Stimulated activated CD4-positive, alpha-beta T cell treated with anti-CD3 and anti-CD28 coated beads, Interleukin-1b, Interleukin-23, amount 100 ng/mL, for 48 hours (primary cell): ENCODE measurements at places on chromosomes 4 and X.

- no peak for DNase-seq
Measured at GRCh38 chrX:95889279-95889678, 795.4 kb upstream of the DIAPH2 start.

DNA sequence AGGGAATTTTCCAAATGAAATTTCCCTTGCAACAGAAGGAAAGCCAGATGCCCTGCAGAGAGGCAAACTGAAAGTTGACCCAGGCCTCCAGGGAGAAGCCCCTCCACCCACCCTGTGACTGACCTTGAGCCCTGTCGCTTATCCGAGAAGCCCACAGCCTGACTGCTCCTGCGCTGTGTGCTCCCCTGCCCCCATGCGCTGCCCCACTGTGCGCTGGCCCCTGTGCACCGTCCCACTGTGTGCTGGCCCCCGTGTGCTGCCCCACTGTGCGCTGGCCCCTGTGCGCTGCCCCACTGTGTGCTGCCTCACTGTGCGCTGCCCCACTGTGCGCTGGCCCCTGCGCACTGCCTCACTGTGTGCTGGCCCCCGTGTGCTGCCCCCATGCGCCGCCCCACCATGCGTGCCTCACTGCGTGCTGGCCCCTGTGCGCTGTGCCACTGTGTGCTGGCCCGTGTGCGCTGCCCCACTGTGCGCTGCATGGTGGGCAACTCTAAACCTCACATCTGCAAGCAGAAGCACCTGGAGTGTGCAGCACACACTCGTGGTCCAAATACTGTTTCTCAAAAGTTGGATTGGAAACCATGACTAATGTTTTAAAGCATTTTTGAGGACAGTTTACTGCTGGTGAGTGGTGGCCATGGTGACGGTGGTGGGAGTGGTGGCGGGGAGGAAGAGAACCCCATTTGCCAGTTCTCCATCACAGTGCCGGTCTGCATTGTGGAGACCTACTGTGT lies 8.3 kb upstream of the GRPEL1 start:
- no peak for DNase-seq

DNA sequence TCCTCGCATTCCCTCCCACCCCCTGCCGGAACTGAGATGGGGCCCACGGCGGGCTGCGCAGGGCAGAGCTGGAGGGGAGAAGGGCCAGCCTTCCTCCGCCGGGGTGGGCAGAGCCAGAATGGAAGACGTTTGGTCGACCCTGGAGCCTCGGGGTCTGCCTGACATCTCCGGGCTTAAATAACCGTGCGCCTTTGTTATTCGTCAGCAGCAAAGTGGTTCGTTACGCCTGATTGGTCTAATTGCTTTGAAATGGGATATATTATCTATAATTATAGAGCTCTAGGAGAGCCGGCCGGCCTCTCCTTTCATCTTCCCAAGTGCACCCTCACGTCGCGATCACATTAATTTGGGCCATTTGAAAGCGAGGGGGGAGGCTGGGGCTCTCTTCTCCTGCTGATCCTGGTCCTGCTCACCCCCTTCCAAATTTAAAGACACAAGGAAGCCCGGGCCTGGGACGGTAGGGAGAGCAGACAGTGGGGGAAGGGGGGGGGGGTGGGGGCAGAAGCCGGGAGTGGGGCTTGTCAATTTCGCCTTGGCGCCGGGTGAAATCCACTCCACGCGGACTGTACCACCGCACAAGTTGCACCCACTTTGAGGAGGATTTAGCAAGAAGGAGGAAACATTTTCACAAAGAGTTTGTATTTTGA lies 4.7 kb upstream of the MSX1 start:
- no peak for DNase-seq

GRCh38 chr4:48446642-48447041 lies 36.5 kb upstream of the SLC10A4 start:
- no peak for DNase-seq

DNA sequence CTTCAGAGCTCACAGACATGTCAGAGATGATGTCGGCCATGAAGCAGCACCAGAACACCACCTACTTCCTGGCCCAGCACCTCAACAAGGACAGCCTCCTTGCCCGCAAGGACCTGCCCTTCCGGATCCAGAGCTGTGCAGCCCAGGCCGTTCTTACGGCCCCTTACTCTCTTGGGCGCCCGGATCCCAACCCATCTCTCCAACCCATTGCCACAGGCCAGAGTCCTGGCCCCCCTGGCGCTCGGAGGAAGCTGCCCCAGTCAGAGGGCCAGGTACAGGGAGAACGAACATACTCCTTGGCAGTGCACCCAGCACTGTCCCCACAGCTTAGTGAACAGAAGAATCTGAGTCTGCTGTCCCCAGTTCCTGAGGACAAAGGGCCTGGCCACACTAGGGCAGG lies 27.9 kb upstream of the PRPS1 start:
- DNase-seq, result no peak

DNA sequence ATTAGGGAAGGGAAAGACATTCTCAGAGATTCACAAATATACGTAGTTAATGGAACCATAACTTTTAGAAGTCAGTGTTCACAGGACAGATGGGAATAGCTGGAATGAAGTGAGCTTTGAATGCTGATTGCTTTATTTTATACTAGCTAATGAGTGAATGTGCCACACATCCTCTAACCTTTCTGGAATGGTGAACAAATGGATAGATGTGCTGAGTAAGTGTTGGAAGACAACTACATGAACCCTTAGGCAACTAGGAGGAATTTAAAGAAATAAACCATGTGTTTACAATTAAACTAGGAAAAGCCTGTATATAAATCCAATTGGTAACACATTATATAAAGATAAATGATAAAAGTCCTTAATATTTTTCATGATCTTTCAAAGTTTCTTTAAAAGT lies 91.6 kb upstream of the LIMCH1 start:
- no peak for DNase-seq

GRCh38 chr4:184363258-184363657 lies 111.1 kb downstream of the IRF2 start:
- no peak for DNase-seq

GRCh38 chr4:34950926-34951325 lies 1293.4 kb downstream of the ARAP2 start:
- no peak for DNase-seq

DNA sequence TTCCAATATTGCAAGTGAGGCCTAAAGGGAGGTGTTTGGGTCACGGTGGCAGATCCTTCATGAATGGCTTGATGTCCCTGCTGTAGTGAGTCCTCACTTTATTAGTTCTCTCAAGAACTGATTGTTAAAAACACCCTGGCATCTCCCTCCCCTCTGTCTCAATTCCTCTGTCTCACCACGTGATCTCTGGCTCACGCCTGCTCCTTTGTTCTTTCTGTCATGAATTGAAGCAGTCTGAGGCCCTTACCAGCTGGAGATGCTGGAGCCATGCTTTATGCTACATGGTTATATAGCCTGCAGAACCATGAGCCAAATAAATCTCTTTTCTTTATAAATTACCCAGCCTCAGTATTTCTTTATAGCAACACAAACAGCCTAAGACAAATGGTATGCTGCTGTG lies 980.7 kb upstream of the GRIA3 start:
- DNase-seq, result no peak

GRCh38 chrX:3567686-3568085 lies 145.8 kb downstream of the PRKX start:
- DNase-seq, result no peak

GRCh38 chrX:30690330-30690729 lies 37.1 kb downstream of the GK start:
- DNase-seq, result no peak

GRCh38 chr4:1205586-1206298 lies 33.4 kb upstream of the SPON2 start:
- DNase-seq, result no peak

GRCh38 chr4:2484185-2484584 lies 15.3 kb downstream of the RNF4 start:
- DNase-seq, result no peak

DNA sequence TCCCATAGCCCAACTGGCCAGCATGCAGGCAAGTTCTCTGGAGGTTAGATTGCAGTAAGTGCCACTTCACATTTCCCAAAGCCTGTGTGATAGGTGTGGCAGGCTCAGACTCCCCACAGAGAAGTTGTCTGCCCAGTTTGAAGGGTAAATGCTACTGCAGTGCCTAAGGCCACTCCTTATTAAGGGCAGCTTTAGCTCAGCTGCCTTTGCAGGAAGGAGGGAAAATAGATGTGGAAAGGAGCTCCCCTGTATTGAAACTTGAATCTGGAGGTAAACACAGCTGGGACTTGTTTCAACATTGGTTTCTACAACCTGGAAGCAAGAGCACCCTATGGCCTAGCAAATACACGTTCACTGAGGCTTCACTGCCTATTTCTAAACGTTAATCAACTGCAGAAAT lies 22.4 kb downstream of the NEXMIF start:
- DNase-seq, result no peak

- DNase-seq, result no peak
Measured at GRCh38 chr4:2753436-2753835, 2.7 kb downstream of the TNIP2 start.

GRCh38 chr4:188297873-188298272 lies 158.6 kb downstream of the TRIML1 start:
- no peak for DNase-seq

- DNase-seq, result no peak
Measured at GRCh38 chr4:145891958-145892357, 46.7 kb downstream of the ZNF827 start.

GRCh38 chrX:73944563-73944908 lies 359.4 kb upstream of the ZCCHC13 start:
- no peak for DNase-seq

DNA sequence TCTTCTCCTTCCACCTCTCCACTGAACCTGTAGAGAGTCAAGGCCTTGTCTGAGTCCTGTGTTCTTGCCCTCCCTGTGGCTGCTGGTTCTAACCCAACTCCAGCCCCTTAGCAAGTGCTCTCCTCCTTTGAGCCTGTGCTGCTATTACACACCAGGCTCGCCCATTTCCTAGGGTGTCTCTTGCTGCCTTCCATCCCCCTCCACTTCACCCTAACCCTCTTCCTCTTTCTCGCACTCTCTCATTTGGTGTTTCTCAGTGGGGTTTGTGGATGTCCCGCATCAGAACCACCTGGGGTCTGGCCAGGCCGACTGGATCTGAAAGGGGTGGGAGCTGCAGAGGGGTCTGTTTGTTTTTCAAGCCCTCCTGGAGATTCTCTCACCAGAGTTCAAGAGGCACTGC lies 156.7 kb downstream of the SPRY1 start:
- DNase-seq, result no peak

GRCh38 chrX:74419864-74420195 lies 1.5 kb upstream of the SLC16A2 start:
- DNase-seq, result no peak

- no peak for DNase-seq
Measured at GRCh38 chr4:153341575-153342090, 2.9 kb upstream of the MND1 start.

- DNase-seq, result no peak
Measured at GRCh38 chr4:211033-211511, 86.8 kb downstream of the ZNF718 start.
